ENCODE measurements at places on chromosomes 3 and 15.

DNA sequence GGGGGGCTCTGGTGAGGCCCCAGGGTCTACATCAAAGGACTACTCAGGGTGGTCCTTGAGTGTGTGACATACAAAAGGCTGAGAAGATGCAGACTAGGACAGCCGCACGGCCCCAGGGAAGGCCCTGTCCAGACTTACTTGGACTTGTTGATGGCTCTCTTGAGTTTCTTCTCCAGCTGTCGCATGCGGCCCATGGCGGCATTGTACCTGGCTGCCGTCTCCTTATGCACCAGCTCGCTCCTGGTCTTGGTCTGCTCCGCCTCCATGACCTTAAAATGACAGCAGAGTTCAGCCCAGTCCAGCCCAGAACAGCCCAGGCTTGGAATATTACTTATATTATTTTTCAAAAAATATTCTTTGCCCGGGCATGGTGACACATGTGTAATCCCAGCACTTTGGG is 56.0 kb downstream of the CAPN7 start:
- no peak for DNase-seq

DNA sequence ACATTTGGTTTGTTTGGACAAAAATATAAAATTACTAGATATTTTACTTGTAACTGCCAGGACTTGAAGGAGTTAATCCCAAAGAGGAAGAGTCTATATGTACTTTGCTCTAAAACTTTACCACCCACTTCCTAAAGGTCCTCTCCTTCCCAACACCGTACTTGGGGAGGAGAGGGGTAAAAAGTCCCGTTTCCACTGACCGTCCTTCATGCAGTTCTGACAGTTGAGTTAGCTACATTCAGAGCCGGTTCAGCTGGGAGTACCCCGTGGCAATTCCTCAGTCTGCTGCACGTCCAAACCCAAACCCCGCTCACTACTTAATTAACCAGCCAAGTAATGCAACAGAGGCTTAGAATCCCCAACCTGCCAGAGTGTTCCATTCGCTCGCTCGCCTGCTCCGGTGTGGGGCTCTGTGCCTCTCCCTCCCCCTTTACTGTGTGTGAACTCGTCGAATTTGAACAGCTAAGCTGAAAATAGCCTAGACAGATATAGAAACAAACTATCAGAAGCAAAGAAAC is 519.7 kb downstream of the FOXP1 start:
- no peak for DNase-seq

GRCh38 chr15:69225355-69226022 is 65.1 kb downstream of the GLCE start:
- no peak for DNase-seq

GRCh38 chr3:79490165-79491028 is 277.4 kb downstream of the ROBO1 start:
- peak; percentile 82 for DNase-seq

DNA sequence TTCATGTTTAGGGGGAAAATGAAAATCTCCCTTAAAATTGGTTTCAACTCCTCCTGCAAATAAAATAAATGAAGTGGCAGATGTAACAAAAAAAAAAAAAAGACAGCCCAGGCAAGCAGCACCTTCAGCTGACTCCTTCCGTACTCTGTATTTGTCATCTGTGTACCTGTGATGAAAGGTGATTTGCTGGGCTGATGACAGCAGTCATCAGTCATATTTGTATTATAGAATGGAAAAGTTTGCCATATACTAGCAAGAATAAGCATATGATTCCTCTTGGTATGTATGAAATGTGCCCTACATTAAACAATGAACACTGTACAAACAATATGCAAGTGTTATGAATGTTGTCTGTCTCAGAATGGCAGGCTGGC is 44.1 kb upstream of the WWTR1 start:
- no peak for DNase-seq

GRCh38 chr3:119580067-119580760 is 922 bp downstream of the ADPRH start:
- DNase-seq: no peak

DNA sequence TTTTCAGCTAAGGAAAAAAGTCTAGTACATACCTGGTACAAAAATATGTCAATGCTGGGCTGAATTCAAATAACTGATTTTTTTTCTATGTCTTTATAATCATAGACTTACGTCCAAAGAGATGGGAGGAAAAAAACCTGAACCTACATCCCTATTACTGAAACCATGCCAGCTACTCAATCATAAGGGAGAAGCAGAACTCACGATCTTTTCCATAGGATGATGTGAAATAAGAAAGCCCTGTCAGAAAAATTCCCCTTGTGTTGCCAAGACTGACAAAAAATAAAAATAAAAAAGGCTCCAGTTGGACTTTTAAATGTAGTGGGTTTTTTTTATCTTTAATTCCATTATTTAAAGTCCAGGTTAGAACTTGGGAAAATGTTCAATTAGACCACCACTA is 3.3 kb downstream of the MSL2 start:
- no peak for DNase-seq

DNA sequence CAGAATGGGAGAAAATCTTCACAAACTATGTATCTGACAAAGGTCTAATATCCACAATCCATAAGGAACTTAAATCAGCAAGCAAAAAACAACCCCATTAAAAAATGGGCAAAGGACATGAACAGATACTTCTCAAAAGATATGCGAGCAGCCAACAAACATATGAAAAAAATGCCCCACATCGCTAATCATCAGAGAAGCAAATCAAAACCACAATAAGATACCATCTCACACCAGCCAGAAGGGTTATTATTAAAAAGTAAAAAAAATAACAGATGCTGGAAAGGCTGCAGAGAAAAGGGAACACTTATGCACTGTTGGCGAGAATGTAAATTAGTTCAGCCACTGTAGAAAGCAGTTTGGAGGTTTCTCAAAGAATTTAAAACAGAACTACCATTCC is 80.2 kb upstream of the ATP11B start:
- DNase-seq: no peak

DNA sequence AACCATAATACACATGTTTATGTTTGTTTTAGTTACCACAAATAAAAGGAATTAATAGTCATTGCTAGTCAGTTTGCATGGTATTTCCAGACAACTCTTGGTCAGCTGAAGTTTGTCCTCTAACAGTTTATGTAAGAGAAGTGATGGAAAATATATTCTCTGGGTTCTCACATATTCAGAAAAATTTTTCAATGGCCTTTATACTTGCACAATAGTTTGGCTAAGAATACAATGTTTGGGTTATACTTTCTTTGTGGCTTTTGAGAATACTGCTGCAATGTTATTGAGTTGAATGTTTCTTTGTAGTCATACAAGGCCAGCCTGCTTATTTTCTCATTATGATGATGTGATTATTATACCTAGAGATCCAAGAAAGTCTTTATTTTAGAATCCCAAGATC is 133.9 kb downstream of the RAP2B start:
- peak; percentile 90 for DNase-seq

- no peak for DNase-seq
Measured at GRCh38 chr15:30917675-30918074, 14.0 kb downstream of the FAN1 start.

GRCh38 chr15:50134524-50135024 is 15.5 kb upstream of the ATP8B4 start:
- no peak for DNase-seq

DNA sequence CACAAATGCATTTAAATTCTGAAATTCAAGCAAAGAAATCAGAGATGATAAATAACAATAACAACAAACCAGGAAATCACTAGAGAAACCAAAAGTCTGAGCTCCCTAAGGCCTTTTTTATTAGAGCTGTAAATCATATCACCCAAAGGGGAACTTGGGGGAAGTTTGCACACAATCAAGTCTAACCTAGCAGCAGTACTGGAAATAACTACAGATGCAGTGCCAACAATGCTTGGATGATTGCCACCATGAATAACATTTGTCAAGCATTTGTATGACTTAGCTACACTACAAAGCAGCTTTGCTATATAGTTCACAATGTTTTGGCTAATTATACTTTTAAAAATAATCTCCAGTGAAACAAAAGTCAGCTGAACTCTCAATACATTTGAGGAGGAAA is 27.8 kb downstream of the SHQ1 start:
- peak; percentile 75 for DNase-seq

- DNase-seq: no peak
Measured at GRCh38 chr3:41222501-41222900, 23.2 kb downstream of the CTNNB1 start.

All from right lung (tissue), 10 donors.